ENCODE measurements at places on chromosomes 11 and 22. TPM values are rescaled to one million over a fixed set of nuclear protein-coding genes. Genes with fewer than 3 reads are reported as not detected.

- no peak for DNase-seq
Measured at GRCh38 chr11:63666874-63667273, 4.3 kb downstream of the ATL3 start.

GRCh38 chr11:66844496-66845142, 1.4 kb downstream of the RCE1 start:
- no peak for DNase-seq

DNA sequence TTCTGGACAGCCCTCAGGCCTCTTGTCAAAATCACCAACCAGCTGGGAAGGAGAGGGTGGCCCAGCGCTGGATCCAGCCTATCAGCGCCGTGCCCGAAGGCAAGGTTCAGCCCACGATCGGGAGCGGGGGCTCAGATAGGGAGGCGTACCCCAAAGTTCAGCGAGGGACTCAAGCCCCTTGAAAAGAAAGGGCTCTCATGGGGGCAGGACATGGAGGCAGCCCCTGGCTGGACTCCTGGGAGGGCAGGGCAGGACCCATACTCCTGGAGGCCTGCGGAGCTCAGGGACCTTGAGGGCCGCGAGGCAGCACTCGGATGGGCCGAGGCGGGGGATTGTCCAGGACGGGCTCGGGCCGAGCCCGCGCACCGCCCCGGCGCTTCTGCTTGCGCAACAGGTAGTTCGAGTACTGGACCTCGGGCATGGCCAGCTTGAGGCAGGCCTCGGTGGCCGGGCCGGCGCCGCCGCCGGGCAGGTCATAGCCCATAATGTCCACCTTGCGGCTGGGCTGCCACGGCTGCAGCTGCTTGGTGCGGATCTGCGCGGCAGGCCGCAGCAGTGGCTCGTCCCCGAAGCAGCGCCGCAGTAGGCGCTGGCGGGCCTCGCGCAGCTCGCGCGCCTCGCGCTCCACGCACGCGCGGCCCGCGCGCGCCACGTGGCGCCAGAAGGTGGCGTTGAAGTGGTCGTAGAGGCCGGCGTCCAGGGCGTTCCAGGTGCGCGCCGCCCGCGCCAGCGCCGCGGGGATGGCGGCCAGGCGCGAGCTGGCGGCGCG, 6.5 kb downstream of the GAL3ST3 start:
- no peak for DNase-seq

The VWCE gene
- total RNA-seq, result 0.05 TPM

- DNase-seq, result peak; percentile 21
Measured at GRCh38 chr11:87290304-87290922, 252.7 kb downstream of the TMEM135 start.

Measured in A172 (cell line).